Activated T-cell treated with anti-CD3 and anti-CD28 coated beads, Interleukin-2, amount 50 U/mL, for 72 hours (primary cell): ENCODE measurements at places on chromosomes 16 and 17.

- DNase-seq, result no peak
These were observed 232.5 kb upstream of the EEF2KMT start for GRCh38 chr16:5330058-5330457.

DNA sequence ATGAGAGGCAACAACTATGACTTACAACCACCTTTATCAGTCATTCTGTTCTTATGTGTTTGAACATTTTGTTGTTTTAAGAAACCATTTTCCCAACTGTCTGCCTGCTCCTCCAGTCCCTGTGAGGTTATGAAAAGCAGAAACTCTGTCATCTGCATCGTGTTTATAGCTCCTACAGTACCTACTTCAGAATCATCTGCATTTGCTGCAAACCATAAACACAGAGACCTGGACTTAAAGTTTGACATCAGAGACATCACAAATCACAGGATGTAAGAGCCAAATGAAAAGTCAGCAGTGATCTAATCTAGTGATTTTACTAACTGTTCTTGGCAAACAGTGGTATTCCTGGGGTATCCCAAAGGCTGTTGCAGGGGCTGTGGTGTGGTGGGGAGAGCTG lies 55.2 kb downstream of the CDH11 start:
- DNase-seq, result no peak

DNA sequence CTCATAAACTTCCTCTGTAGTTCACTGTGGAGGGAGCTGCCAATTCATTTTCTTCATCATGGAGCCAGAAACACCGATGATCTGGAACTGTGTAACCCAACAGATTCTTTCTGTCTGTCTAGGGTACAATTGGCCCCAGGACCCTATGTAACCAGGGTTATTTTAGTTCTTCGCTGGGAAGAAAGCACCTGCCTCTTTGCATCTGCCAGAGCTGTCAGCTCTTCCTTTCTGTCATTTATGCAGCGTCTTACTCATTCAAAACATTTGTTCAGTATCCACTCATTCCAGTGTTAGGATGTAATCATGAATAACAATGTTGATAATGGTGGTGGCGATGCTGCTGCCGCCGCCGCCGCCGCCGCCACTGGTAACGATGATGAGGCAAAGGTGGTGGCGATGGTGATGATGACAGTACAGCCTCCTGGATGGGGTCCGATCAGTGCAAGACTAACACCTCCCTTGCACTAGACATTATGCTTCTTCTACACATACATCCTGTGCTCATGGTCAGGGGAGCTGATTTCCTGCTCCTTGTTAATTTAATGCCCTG lies 46.1 kb downstream of the IRX5 start:
- no peak for DNase-seq

DNA sequence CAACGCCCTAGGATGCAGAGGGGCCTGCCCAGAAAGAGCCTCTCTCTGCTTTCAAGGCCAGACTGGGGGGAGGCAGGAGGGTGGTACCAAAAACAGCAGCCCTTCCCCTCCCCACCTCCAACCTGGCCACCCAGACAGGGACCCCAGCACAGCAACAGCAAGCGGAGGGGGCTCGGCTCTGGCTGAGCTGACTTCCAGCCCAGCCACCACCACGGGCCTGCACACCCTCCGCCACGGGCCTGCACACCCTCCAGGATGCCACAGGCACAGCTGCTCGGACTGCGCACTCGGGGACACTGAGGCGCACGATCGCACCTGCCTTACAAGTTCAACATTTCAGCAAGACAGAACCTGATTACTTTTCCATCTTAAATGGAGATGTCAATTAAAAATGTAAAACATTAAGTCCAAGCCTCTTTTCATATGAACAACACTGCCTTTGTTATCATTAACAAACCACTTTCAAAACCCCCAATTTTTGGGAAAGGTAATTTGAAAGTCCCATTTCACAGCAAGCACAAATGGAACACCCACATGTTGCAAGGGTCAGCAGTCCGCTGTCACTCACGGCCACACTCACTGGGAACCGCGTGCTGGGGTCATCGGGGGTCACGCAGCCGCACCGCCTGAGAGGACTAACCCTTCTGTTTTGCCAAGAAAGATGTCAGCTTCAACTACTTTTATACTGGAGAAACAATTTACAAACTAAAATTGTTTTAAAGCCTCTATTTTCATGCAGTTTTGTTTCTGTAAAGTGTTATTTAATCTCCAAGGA lies 76.4 kb downstream of the ANKRD11 start:
- DNase-seq, result no peak

- peak; percentile 60 for DNase-seq
These were observed 278 bp downstream of the RAB11FIP3 start for GRCh38 chr16:425740-426114.

- DNase-seq, result no peak
These were observed 155.7 kb upstream of the C17orf78 start for GRCh38 chr17:37219876-37220606.

DNA sequence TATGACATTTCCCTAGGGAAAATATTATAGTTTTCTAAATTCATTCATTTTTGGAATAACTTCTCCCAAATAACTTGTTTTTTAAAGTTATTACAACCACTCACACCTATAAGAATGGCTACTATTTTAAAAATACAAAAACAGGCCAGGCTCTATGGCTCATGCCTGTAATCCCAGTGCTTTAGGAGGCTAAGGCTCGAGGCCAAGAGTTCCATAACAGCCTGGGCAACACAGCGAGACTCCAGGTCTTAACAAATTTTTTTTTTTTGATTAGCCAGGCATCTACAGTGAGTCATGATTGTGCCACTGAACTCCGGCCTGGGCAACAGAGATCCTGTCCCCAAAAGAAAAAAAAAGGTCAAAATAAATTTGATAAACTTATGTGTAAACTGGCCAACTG lies 43.6 kb upstream of the YPEL2 start:
- no peak for DNase-seq

- no peak for DNase-seq
These were observed 116.6 kb downstream of the SHISA9 start for GRCh38 chr16:13018026-13018425.

DNA sequence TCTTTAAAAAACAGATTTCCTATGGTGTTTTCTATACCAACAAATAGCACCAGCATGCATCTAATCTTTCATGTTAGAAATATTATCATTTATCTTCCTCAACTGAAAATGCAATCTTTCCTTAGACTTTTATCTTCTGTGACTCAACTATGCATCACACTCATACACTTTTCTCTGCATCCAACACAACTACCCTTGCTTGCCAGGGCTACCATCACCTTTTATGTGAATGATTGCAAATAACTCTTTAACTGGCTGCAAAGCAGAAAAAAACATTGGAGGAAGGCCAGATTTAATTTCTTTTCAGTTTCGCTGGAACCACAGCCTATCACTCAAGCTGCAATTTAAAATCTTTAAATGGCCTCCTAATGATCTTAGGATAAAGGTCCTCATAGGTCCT lies 212.9 kb downstream of the CDH8 start:
- no peak for DNase-seq

DNA sequence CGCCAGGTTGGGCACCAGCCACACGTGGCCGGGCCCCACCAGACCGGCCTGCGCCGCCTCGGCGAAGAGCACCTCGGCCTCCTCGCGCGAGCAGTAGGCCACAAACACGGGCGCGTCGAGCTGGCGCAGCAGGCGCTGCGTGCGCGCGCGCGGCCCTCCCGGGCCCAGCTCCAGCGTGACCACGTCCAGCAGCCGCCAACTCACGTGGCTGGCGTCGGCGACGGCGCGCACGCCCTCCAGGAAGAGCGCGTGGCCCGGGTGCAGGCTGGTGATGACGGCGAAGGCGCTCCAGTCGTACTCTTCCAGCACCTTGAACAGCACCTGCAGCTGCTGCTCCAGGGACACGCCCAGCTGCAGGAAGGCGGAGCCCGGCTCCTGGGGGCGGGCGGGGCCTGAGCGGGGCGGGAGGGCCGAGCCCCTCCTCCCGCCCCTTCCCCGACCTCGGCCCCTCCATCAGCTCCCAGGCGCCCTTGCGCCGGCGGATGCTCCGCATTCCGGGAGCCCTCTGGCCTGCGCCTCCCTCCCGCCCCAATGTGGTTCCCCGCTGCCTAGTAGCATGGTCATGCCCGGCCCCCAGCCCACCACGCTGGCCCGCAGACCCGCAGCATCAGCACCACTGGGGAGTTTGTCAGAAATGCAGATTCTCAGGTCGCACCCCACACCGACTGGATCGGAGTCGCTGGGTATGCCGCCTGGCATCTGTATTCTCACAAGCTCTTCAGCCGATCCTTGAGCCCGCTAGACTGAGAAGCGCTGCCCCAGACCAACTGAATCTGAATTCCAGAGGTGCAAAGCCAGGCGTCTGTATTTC lies 7.2 kb downstream of the GRIN2C start:
- peak; percentile 74 for DNase-seq

GRCh38 chr17:41406205-41406604 lies 8.8 kb upstream of the KRT31 start:
- DNase-seq, result no peak

DNA sequence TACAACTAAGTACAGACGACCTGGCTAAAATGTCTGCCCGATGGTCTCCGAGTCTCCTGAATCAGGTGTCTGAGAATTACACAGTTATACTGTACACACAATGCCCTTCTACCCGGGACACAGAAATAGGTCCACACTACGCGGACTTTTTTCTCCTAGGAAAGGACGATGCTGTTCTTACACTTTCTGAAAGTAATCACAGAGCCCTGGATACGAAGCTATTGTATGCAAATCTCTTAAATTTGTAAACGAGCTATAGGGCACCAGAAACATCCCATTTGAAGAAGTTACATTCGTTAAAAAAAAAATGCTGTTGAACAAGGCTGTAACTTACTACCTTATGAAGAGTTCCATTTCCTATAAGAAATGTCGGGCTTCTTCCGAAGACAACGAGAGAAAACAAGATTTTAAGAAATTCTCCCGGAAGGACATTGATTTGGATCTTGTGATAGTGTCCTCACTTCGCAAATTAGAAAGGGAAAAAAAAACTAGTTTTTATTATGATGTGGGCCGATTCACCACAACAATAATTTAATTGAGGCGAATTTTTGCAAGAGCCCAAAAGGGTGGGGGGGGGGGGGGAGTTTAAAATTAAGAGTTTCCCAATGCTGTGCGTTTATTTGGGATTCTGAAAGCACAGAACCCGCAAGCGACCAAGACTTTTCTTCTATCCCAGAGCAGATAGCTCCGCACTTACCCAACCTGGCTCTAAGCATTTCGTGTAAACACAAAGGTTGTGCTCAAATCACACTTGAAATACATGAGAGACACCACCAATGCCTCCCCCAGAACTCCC lies 1.5 kb upstream of the SOX9 start:
- DNase-seq, result no peak

GRCh38 chr17:76912421-76913164 lies 44.4 kb downstream of the MGAT5B start:
- no peak for DNase-seq

DNA sequence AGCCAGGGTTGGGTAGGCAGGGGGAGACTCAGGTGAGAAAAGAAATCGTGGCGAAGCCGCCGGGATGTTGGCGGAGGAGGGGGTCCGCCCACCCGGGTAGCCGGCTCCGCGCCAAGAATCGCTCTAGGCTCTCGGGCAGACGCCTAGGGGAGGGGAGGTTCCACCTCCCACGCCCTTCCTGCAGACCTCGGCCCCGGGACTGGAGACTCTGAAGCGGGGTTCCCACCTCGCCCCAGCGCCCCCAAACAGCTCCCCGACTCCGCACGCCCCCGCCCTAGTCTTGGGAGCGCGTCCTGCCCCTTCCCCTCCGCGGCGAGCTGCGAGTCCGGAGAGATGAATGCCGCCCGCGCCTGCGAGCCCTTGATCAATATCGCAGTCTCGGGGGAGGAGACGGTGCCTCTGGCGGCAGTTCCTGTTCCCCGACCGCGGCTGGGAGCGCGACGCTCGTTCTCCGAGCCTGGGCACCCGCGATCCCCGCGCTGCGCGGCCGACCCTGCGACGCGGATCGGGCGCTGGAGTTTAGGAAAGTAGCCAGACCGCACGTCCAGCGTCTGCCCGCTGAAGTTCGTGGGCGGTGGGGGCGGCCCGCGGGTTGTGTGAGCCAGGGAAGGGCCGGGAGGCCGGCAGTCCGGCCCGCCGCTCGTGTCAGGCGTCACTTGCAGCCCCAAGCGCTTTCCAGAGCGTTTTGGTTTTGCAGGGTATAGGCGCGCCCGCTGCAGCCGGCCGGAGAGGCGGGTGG lies 790 bp downstream of the CRHR1 start:
- peak; percentile 59 for DNase-seq

DNA sequence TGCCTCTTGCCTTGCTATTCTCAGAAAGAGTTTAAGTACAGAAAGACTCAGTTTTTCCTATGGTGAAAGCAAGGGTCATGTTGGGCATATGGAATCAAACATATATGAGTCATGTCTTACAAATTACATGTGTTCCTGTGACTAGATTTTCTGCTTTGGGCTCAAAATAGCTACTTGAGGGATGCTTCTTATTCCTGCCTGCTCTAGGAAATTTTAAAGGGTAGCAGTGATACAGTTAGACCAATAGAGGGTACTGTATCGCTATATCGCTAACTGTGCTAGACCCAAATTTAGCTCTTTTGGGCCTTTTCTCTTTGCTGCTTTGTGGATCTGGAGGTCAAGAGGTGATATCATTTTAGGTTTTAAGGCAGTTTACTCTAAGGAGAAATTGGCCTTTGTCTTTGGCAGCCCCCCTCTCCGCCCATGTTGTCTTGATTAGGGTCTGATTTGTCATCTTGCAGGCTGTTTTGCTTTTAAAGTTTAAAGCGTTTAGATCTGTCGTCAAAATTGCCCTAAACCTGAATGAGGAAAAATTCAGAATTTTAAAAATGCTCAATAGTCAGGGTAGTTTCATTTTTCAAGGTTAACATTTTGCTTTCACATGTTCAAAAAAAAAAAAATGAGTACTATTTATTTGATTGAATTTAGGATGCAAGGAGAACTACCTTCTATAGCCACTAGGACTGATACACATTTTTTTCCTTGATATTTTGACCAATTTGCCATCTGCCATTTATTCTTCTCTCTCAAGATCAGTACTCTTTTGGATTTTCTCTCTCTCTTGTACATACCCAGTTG lies 8.8 kb downstream of the NFATC3 start:
- no peak for DNase-seq

DNA sequence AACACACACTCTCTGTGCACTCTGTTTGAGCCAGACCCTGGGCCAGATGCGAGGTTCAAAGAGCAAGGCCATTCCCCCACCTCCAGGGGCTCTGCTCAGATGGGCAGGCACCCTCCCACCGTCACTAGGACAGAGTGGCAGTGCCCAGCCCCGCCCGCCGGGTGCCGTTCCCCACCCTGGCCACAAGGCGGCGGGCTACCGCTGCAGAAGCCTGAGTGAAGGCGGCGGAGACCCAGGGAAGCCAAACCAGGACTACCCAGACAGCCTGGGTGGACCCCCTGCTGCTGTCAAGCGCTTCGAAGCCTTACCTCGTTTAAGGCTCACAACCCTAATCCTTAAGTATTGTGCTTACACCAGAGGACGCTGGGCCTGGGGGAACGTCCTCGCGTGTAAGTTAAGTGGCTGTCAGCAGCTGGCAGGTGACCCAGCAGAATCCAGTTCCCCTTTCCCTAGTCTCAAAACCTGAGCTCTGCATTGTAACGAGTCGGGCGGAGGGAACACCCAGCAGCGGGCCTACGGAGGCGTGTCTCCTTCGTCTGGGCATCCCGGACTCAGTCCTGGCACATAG lies 4.5 kb downstream of the ARHGAP27 start:
- peak; percentile 80 for DNase-seq
